Muscle of leg (tissue), 16 donors: ENCODE measurements at places on chromosomes 16 and 17. TPM values are rescaled to one million over a fixed set of nuclear protein-coding genes. Genes with fewer than 3 reads are reported as not detected.

The CRHR1 gene
- 0.09 TPM for total RNA-seq

The ENPP7 gene
- not detected for total RNA-seq

The PSMD12 gene
- 16.0 TPM for total RNA-seq

The HASPIN gene
- total RNA-seq = 4.3 TPM

The FBXO39 gene
- total RNA-seq = 0.18 TPM

The SLFN12 gene
- 11.5 TPM for total RNA-seq

The TBC1D3H gene
- total RNA-seq = not detected

GRCh38 chr17:17156107-17156506 is 50.0 kb downstream of the PLD6 start:
- no peak for DNase-seq
- peaks cover 3% of the 10 kb centered on the region for H3K4me1 ChIP-seq
- H3K4me3 ChIP-seq = no peak overlapping the region
- no peaks in the 10 kb centered on the region for H3K27me3 ChIP-seq
- H3K27ac ChIP-seq = no peak overlapping the region

- no peak overlapping the region for H3K4me3 ChIP-seq
- no peaks in the 10 kb centered on the region for H3K36me3 ChIP-seq
- no peak overlapping the region for H3K27ac ChIP-seq
- H3K27me3 ChIP-seq = no peaks in the 10 kb centered on the region
Observed at GRCh38 chr17:18978050-18978449, 26.1 kb downstream of the SLC5A10 start.

DNA sequence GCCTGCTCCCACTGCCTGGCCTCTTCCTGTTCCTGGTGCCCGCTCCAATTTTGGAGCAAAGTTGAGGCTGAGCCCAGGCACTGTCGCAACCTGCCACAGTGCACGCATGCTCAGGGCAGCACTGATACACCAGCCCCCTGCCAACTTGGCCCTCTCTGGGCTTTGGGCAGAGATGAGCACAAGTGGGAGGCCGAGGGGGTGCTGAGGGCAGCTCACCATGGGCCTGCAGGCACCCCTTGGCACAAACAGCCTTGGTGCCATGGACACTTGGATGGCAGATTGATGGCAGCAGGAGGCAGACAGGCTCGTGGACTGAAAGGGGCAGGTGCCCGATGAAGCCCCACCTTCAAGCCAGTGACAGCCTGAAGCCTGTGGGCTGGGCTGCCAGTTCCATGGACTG is 42.9 kb downstream of the PIGL start:
- peak; percentile 47 for DNase-seq
- no peak overlapping the region for H3K4me3 ChIP-seq
- no peaks in the 10 kb centered on the region for H3K27me3 ChIP-seq
- H3K4me1 ChIP-seq = peaks cover 14% of the 10 kb centered on the region
- peak overlapping the region; percentile 25 for H3K27ac ChIP-seq

DNA sequence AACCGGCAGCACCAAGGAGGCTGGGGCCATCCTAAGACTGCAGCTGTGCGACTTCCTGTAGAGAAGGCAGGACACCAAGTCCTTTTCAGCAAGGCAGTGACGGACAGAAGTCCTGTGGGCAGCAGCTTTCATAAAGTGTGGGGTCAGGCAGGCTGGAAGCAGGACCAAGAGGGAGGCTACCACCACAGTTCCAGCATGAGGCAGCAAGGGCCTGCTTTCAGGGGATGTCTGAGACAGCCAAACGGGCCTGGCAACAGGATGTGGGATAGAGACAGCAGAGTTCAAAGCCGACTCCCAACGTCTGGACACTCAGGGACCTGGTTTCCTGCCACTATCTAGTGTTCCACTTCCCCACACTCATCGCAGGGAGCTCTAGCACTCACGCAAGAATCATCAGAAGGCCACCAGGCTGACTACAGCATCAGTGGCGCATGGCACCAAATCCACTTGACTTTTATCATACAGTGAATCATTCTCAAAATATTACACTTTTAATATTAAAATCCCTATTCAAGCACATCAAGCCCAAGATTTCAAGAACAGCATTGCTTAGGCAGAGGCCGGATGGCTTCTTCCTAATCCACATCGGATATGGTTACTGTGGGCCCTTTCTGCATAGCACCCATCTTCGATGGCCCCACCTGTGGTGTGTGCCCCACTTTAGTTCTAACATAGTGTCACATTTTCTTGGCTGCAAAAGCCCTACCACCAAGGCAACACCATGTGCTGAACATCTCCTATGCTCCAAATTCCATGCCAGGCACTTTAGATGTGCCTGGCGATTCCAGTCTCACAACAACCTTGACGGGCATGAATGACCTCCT is 5.2 kb downstream of the USP7 start:
- H3K4me3 ChIP-seq = no peak overlapping the region
- no peaks in the 10 kb centered on the region for H3K27me3 ChIP-seq
- peak; percentile 54 for DNase-seq
- H3K36me3 ChIP-seq = no peaks in the 10 kb centered on the region
- H3K27ac ChIP-seq = peak overlapping the region; percentile 29

- H3K27me3 ChIP-seq = no peaks in the 10 kb centered on the region
- peaks cover 32% of the 10 kb centered on the region for H3K36me3 ChIP-seq
- H3K4me1 ChIP-seq = peaks cover 22% of the 10 kb centered on the region
- DNase-seq = peak; percentile 80
Observed at GRCh38 chr17:40122999-40123810, 1.4 kb downstream of the MSL1 start.

DNA sequence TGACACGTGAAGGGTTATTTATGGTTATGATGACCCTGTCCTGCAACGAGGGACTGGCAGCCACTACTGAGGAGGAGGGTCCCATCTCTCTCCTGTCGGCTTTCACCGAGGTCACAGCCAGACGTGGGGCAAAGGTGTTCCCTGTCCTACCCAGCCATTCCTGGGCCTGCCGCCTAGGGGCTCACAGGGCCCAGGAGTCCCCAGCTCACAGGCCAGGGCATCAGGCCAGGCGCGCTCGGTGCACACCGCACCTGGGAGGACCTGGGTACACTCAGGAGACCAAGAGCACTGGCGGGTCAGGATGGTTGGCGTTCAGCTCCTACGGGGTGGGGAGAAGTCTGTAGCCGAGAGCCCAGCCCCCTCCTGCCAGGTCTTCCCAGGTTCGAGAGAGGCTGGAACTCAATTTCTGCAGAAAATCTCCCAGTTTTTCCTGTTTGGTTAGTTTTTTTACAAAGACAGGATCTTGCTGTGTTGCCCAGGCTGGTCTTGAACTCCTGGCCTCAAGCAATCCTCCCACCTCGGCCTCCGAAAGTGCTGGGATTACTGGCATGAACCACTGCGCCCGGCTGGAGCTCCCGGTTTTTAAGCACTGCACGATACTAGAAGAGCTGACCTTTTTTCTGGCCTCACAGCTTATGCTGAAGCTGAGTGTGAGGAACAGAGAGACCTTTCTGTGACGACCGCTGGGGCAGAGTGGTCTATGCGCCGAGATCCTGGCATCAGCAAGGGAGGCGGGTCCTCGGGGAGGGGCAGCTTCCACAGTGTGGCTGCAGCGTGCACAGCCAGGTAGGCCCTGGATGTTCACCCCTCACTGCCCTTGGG is 7.7 kb downstream of the CYBC1 start:
- H3K27me3 ChIP-seq = no peaks in the 10 kb centered on the region
- DNase-seq = no peak
- no peak overlapping the region for H3K4me3 ChIP-seq
- H3K4me1 ChIP-seq = peaks cover 14% of the 10 kb centered on the region
- H3K27ac ChIP-seq = no peak overlapping the region

GRCh38 chr17:40265337-40265736 is 22.3 kb upstream of the CDC6 start:
- no peak overlapping the region for H3K4me3 ChIP-seq
- H3K4me1 ChIP-seq = no peaks in the 10 kb centered on the region
- H3K27ac ChIP-seq = no peak overlapping the region
- peaks cover 59% of the 10 kb centered on the region for H3K36me3 ChIP-seq
- no peaks in the 10 kb centered on the region for H3K27me3 ChIP-seq

DNA sequence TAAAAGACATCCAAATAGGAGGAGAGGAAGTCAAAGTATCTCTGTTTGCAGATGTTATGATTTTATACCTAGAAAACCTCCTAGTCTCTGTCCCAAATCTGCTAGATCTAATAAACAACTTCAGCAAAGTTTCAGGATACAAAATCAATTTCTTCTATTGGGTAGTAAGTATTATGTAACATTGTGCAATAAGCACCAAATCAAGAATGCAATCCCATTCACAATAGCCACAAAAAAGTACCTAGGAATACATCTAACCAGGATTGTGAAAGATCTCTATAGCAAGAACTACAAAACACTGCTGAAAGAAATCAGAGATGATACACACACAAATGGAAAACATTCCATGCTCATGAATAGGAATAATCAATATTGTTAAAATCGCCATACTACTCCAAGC is 13.0 kb downstream of the NLRP1 start:
- no peaks in the 10 kb centered on the region for H3K4me1 ChIP-seq
- H3K27ac ChIP-seq = no peak overlapping the region
- H3K27me3 ChIP-seq = no peaks in the 10 kb centered on the region
- DNase-seq = no peak
- H3K36me3 ChIP-seq = no peaks in the 10 kb centered on the region

GRCh38 chr17:75897160-75898019 is 639 bp upstream of the TRIM65 start:
- H3K27me3 ChIP-seq = no peaks in the 10 kb centered on the region
- peak; percentile 72 for DNase-seq
- peak overlapping the region; percentile 38 for H3K4me3 ChIP-seq

DNA sequence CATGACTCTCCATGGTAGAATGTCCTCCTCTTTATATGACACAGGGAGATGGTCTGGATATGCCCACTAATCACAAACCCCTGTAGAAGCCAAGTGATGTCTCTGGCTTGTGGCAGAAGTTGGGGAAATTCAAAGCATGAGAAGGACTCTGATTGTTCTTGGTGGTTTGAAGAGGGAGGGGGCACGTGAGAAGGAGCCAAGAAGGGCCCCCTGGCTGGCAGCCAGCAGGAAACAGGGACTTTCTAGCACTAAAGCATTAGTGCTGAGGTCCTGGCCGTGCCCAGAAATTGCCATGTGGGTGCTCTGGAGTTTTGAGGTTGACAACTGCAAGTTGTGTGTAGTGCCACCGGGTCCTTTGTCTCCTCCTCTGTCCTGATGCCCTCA is 199.9 kb downstream of the LGALS9B start:
- no peak overlapping the region for H3K27ac ChIP-seq
- no peak overlapping the region for H3K4me3 ChIP-seq
- no peaks in the 10 kb centered on the region for H3K27me3 ChIP-seq
- H3K36me3 ChIP-seq = no peaks in the 10 kb centered on the region
- DNase-seq = peak; percentile 16

DNA sequence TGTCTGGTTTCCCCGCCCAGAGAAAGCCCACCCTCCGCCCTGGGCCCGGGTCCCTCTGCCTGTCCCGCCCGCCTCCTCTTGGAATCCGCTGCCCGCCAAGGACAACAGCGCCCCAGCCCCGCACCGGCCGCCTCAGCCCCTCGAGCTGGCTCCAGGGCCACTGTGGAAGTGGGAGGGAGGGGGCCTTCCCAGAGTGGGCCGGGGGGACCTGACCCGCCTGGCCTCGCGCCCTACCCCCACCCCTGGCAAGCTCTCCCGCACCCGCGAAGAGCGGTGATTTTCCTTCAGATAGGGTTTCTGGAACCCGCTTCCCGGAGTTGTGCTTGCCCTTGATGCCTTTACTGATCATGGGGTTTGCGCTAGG is 2.3 kb upstream of the CBX8 start:
- H3K27ac ChIP-seq = no peak overlapping the region
- no peak overlapping the region for H3K4me3 ChIP-seq
- peaks cover 76% of the 10 kb centered on the region for H3K27me3 ChIP-seq

DNA sequence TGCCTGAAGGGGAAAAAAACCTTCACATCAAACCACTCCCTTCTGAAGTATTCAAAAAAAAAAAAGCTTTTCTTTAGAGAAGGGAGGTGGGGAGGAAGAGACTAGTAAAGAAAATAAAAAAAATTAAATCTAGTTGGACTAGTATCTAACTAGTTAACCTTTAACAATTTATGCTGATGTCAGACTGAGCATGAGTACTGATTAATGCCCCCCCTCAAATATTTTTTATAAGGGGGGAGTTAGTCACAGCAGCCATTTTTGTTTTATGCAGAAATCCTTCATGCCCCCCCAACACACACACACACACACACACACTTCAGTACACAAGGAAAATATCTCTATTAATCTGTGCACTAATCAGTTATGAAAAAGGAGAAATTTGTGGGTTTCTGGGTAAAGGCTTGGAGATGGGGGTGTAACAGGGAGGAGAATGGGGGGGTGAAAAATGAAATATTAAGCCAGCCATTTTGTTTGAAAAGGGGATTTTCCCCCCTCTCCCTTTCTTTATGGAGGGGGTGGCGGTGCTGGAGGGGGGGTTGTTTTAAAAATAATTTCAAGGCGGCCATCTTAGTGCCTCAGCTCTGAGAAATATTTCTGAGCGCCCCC is 4.7 kb upstream of the CHD3 start:
- peaks cover 44% of the 10 kb centered on the region for H3K4me1 ChIP-seq
- DNase-seq = peak; percentile 78
- no peaks in the 10 kb centered on the region for H3K27me3 ChIP-seq
- peak overlapping the region; percentile 27 for H3K4me3 ChIP-seq
- peaks cover 20% of the 10 kb centered on the region for H3K36me3 ChIP-seq

GRCh38 chr17:42908872-42909700 is 8.5 kb downstream of the G6PC1 start:
- no peaks in the 10 kb centered on the region for H3K4me1 ChIP-seq
- H3K4me3 ChIP-seq = no peak overlapping the region
- H3K27me3 ChIP-seq = peaks cover 2% of the 10 kb centered on the region
- no peak for DNase-seq
- no peaks in the 10 kb centered on the region for H3K36me3 ChIP-seq
- no peak overlapping the region for H3K27ac ChIP-seq

GRCh38 chr17:73042809-73043685 is 49.4 kb downstream of the SLC39A11 start:
- peaks cover 15% of the 10 kb centered on the region for H3K4me1 ChIP-seq
- no peaks in the 10 kb centered on the region for H3K36me3 ChIP-seq
- DNase-seq = peak; percentile 79
- no peak overlapping the region for H3K27ac ChIP-seq

DNA sequence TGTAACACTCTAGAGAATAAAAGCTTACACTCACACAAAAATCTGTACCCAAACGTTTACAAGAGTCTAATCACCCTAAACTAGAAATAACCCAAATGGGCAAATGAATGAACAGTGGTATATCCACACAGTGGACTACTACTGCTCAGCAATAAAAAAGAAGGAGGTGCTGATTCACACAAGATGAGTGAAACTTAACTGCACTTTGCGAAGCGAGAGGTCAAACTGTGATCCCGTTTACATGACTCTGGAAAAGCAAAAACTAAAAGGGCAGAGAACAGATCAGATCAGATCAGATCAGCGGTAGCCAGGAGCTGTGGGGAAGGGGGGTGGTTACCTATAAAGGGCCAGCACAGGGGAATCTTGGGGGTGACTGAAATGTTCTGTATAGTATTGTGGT is 113.4 kb downstream of the TRIM37 start:
- no peak overlapping the region for H3K27ac ChIP-seq
- no peaks in the 10 kb centered on the region for H3K27me3 ChIP-seq
- no peak for DNase-seq
- H3K36me3 ChIP-seq = no peaks in the 10 kb centered on the region

GRCh38 chr16:84024854-84025253 is 17.7 kb downstream of the SLC38A8 start:
- H3K27ac ChIP-seq = no peak overlapping the region
- no peak for DNase-seq
